G401 (cell line): ENCODE measurements at places on chromosomes 16 and 17. TPM values are rescaled to one million over a fixed set of nuclear protein-coding genes. Genes with fewer than 3 reads are reported as not detected.
A peak's percentile ranks its signal among the peaks of the same experiment; 100 is the strongest.

DNA sequence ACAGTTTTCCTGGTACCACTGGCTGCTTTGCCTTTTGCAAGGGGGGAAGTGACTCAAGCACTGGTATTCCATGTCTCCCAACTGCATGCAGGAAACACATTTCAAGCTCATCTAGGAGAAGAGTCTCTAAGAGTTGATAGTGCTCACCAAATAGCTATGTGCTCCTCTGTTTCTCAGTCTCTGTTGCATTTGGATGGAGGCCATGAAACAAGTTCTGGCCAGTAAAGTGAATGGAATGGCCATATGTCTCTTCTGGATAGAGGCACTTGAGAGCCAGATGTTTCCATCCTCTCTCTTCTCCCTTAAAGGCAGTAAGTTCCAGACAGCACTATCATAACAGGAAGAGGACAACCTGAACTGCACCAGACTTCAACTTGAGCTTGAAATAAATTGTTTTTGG lies 60.6 kb downstream of the C16orf82 start:
- no peak for DNase-seq

DNA sequence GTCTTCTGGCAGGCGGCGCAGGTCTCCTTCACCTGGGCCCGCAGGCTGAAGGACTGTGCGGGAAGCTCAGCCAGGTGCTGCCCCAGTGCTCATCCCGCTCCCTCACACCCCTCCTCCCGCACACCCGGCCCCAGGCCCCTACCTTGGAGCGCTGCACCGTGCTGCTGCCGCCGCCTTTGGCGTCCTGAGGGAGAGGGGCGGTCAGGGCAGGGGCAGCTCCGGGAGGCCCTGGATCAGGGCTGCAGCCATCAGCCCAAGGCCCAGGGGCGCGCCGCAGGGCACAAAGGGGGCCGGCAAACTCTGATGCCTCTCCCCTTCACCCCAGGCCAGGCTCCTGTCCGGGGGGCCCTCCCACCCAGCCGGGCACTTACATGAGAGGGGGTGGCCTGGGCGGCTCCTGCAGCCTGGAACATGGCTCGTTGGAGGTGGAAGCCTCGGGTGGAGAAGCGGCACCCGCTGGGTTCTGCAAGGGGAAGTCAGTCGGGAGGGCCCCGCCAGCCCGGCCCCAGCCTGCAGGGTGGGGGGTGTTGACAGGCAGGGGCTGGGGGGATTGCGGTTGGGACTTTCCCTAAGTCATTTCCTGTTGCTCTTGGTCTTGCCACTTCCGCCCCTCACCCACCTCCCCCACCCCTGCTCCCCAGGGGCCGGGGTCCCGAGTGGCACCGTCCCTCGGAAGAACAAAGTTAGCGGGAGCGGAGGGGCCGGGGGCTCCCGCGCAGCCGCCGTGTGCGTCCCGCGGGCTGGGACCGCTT lies 863 bp downstream of the LIMD2 start:
- peak; percentile 31 for DNase-seq

DNA sequence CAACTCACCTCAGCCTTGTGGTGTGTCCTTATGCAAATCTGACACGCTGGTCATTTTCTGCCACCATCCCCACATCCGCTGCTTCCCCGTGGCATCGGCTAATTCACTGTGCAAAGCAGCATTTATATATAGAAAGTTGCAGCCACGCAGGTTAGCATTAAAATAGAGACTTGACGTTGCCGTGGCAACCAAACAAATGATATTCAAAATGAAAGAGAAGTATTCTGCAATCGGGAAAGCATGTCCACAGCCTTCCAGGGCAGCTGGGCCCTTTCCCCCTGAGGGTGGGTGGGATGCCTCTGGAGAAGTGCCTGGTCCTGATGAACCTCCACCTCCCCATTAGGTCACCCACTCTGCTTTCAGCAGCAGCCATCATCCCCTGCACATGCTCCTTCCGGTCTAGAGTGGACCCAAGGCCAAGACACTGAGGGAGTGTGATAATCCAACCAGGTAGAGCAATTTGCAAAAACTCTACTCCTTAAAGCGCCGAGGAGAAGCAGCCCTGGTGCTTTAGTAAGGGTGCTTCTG lies 138.7 kb downstream of the GAS7 start:
- no peak for DNase-seq

GRCh38 chr16:70656065-70656711 lies 9.8 kb downstream of the IL34 start:
- no peak for DNase-seq

DNA sequence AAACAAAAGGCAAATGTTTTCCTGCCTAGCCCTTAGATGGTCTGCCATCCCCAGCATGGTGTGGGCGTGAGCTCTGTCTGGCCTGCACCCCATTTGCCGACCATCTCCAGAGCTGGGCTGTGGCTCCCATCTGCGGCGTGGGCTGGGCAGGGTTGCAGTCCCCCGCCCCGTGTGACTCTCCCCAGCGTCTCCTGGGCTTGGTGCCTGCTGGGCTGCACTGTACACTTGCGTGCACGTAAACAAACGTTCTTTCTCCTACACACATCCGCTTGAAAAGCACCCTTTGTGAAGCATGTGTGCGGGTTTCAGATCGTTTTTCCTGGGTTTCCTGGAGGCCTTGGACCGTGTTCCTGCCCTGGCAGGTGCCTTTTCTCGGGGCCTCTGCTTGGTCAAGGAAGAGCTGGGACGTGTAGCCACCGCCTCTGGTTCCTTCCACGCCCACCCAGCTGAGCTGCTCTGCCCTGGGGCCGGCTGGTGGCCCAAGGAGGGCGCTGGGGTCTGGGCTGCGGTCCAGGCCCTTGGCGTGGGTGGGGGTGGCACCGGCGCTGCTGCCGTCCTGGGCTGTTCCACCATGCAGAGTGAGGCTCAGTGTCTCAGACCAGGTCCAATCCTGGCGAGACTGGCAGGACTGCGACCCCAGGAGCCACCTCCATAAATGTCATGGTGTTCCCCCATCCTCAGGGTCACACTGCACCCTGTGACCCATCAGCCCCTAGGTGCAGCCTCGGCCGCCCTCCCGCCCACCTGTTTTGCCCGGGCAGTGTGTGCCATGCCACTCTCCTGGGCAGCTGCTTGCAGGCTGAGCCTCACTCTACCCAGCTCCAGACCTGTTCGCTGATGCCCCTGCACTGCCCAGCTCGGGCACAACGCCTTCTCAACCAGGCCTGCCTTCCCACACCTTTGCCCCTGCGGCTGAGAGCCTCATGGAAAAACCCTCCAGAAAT lies 9.9 kb upstream of the BAIAP3 start:
- no peak for DNase-seq

DNA sequence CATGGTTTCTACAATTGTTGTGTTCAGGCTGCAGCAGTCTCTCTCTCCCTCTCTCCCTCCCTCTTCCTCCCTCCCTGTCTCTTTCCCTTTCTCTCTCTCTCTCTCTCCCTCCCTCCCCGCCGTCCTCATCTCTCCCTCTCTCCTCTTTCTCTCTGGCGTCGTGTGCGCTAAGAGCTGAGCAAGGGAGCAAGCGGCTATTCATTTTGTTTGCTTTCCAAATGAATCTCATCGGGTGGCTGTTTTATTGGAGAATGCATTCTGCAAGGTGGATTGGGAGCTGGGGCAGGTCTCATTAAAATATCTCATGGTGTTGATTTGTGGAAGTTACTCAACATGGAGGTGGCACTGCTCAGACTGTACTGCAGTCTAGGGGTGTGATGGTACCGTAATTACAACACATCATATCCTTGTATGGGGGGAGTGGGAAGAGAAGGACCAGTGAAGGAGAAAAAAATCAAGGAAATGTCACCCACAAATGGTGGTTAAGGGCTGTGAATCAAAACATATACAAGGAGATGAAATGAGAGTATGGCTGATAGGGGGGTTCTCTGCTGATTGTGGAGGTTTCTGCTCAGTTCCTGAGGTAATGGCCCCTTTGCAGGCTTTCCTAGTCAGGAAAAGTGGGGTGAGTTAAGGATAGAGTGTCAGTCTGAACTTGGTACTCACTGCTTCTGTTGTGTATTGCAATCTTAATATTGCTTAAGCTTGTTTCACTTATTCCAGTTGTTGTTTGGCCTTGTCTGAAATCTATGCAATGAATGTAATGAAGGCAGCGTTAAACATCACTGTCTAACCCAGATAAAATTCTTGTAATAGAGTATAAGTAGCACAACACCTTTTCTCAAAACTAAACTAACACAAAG lies 2.7 kb downstream of the MSL1 start:
- DNase-seq, result peak; percentile 77

DNA sequence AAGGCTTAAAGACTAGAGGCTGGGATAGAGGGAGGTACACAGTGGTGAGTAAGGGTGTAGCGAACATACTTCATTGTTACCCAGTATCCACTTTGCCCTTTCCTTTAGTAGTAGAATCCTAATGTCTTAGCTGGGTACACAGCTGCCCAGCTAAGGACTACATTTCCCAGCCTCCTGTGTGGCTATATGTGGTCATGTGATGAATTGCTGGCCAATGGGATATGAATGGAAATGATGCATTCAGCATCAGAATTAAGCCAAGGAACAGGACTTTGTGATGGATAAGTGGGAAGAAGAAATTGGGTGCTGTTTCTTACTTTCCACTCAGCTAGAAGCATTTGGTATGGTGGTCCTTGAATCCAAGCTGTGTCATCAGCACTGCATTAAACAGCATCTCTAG lies 55.9 kb downstream of the FOXL1 start:
- DNase-seq, result no peak

DNA sequence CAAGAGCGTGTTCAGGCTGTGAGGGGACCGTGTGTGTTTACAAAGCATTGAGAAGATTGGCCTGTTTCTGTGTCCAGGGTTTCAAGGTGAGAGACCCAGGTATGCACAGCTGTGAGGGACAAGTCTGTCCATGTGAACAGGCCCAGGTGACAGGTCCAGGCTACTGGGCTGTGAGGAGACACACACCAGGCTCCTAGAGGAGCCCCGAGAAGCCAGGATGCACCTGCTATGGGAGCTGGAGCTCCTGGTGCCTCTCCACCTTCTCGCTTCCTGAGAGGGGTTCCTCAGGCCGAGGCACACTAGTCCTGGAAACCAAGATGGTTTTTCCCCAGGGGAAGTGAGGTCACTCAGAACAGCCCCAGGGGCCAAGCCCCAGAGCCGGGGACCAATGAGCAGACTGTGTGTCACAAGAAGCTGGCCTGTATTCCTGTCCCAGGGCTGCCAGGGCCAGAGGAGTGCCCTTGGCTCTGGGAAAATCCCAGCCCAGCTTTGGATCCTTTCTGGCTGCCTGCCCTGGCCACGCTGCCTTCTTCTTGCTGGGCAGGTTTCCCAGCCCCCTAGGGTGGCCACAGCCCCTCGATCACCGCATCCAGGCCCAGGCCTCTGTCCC lies 153.4 kb upstream of the PLCG2 start:
- peak; percentile 23 for DNase-seq

PIRT gene
- total RNA-seq, result not detected in 2 replicates

VAT1L gene
- total RNA-seq, result not detected in 2 replicates

ATAD5 gene
- total RNA-seq, result 3.8 and 11.2 TPM in 2 replicates

CEMP1 gene
- 1.4 TPM in 1 of 2 replicates, not detected in the other for total RNA-seq

KCNAB3 gene
- 0.49 TPM in 1 of 2 replicates, not detected in the other for total RNA-seq

IL21R gene
- total RNA-seq, result 0.18 TPM in 1 of 2 replicates, not detected in the other
